ENCODE measurements at places on chromosomes 12 and 14.

- DNase-seq, result no peak
Measured at GRCh38 chr14:103830511-103831270, 16.7 kb downstream of the PPP1R13B start.

DNA sequence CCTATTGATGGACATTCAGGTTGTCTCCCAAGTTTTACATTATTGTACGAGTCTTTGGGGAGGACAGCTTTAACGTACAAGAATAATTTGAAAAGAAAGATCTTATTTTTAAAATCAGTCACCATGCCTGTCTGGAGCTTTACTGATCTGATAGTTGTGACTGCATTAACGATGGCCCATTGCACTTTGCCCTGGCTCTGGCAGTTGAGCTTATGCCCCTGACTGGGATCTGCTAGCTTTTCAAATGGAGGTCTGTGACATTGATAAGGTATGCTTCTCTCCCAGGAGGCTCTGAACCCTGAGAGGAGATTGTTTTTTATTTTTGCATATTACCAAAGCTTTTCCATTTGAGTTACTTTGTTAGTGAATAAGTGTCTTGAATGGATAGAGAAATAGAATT lies 17.9 kb upstream of the RAB3IP start:
- DNase-seq, result no peak

DNA sequence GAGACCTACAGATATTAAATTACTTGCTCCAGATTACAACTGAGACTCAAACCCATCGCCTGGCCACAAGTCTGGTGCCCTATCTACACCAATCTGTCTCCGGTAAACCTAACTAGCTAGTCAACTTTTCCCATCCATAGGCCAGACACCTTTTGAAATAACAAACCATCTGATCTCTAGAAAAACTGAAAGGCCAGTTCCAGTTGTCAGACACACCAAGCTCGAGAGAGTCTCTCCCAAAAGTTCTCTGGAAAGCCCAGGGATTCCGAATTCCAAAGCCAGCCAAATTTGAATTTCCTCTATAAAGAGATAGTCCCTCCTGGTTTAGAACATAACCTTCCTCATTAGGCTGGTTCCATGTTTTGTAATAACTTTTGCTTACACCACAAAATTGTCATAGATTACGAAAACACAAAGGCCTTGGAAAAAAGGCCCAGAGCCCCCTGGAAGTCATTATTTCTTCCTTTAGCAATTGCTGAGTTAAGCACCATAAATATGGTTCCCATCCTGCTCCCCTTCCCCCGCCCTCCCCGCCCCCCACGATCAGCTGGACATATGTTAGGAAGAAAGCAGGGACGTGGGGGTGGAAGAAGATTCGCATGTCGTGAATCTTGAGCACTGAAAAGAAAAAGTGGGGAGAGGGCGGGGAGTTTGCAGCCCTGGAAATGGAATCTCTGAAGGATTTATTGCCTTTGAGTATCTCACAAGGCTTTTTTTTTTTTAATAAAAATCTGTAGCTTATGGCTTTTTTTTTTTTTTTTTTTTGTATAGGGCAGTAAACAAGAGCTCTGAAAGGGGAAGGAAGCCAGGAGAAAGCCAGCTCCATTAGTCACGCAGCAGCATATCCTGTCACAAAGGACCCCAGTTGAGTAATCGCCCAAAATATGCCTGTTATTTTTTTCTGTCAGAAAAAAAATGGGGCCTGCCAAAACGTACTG lies 110.4 kb downstream of the ZFP36L1 start:
- no peak for DNase-seq

DNA sequence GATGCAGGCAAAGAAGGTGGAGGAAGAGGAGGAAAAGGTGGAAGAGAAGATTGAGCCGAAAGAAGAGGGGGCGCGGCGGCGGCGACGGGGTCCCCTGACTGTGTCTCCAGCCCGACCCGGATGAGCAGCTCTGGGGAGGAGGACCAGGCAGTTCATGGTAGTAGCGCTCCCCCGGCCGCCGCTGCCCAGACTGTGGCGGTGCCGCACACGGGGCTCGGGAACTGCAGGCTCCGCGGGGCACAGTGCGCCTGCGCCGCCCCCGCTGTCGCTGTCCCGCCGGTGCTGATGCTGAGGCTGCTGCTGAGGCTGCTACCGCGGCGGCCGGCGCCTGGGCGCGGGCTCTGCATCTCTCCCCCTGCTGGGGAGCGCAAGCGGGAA lies at the start of gene KCNH5:
KCNH5 (minus strand) TSS at position 225 of the 378 bp plus-strand sequence. CDS start 272 bp downstream, outside the sequence.
- DNase-seq, result no peak

DNA sequence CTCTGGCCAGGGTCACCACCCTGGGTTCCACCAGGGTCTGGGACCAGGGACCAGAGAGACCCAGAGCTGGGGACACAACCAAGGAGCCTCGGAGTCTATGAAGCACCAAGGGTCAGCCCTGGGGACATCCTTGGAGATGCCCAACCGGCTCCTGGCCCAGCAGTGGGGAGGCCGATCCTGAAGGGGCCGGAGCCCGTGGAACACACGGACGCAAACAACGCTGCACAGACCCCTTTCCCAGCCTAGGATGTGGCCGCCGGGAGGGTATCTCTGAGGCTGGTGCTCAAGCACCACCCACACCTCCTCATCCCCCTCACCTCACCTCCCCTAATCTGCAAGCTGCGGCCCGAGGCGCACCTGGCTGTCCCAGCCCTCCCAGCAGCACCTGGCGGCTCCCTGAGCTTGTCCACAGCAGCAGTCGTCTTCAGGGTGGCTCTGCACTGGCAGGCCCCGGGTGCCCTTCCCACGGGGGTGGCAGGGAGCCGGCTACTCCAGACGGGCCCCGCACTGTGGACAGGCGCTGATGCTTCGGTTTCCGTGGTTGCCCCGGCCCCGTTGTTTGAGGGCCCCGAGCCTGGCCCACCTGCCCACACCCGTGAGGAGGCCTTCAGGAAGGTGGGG lies 146.8 kb upstream of the C14orf180 start:
- no peak for DNase-seq

GRCh38 chr12:647385-648085 lies 15.7 kb downstream of the NINJ2 start:
- DNase-seq, result no peak

DNA sequence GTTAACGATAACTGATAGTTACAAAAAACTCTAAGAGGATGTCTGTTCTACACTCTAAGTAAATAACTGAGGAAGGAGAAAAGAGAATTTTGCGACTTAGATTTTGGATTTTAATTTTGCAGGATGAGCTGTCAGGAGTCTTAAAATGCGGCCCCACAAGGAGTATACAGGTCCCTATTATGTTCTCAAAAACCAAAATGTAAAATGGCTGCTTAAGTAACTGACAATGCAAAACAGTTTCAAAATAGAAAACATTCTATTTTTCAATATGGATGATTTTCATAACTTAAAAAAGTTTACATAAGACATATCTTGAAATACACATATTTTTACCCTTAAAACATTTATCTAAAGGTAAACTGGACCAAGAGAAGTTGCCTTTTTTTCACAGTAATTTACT lies 2.6 kb downstream of the CD69 start:
- no peak for DNase-seq

GRCh38 chr14:96363751-96364336 lies 518 bp downstream of the GSKIP start:
- no peak for DNase-seq

GRCh38 chr14:65302571-65303189 lies 109.8 kb upstream of the FUT8 start:
- DNase-seq, result peak; percentile 38

DNA sequence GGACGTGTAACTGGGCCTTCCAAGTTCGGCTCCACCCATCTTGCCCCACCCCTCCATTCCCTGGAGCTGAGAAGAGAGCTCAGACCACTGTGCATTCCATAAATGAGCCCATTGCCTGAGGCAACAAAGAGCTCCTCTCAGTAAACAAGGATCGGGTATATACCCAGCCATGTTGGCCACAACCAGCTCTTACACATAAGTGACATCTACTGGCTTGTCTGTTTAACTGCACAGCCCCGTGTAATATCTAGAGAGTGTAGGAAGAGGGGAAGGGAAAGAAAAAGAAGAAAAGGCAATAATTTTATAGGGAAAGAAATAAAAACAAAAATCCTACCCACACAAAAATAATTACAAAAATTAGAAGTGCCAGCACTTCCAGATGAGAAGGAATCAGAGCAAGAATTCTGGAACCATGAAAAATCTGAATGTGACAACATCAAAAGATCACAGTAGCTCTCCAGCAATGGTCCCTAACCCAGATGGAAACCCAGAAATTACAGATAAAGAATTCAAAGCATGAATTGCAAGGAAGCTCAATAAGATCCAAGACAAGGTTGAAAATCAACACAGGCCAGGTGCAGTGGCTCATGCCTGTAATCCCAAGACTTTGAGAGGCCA lies 308.1 kb downstream of the RPAP3 start:
- DNase-seq, result peak; percentile 52

DNA sequence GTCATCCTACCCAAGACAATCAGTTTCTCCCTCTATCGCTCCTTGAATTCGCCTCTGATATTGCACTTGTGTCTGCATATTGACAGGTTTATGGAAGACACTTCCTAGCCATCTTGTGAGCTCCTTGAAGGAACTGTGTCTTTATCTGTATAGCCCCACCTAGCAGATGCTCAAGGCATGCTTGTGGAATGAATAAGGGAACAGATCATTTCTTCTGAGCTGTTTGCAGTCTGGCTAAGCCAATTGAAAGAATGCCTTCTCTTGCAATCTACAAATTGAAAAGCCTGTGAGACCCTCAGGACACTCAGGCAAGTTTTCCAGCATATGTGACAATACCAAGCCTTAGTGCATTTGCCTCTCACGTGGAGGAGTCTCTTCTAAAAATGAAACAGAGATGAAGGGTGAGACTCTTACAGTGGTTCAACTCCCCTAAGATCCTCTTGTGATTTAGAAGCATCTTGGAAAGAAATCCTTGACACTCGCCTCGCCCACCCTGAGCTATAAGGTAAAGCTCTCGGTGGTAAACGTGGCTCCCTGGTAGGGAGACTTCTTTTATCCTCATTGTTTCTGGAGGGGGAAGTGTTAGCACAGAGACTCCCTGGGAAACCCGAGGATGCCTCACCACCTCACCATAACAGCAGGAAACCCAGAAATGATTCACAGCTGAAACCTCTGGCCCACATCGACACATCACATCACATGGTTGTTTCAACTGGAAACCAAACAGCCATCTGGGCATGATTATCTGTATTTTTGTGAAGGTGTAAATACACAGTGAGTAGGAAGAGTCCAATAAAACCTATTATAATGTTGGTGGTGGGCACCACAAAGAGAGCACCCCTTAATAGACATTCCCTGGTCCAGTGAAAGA lies 112.3 kb upstream of the BCL2L14 start:
- DNase-seq, result no peak

DNA sequence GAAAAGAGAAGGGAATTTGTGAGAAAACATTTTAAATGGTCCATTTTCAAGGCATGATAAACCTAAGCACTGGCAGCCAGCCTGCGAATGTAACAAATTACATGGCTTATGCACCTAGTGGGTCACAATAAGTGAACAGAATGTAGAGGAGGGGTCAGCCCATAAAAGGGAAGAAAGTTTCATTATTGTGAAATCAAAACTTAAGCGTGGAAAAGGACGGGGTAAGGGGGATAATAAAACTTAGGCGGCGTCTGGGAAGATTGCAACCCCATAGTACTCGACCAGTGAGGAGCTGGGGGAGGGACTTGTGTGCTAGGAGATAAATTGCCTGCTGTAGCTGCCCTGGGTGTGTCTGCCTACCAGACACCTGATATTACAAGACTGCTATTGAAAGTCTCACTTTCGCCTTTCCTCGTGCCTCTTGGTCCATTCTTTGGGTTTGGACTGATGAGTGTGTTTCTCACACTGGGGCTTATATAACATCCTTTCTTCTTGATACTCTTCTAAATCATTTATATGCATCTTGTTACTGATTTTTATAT lies 40.6 kb downstream of the ZDHHC17 start:
- DNase-seq, result no peak

DNA sequence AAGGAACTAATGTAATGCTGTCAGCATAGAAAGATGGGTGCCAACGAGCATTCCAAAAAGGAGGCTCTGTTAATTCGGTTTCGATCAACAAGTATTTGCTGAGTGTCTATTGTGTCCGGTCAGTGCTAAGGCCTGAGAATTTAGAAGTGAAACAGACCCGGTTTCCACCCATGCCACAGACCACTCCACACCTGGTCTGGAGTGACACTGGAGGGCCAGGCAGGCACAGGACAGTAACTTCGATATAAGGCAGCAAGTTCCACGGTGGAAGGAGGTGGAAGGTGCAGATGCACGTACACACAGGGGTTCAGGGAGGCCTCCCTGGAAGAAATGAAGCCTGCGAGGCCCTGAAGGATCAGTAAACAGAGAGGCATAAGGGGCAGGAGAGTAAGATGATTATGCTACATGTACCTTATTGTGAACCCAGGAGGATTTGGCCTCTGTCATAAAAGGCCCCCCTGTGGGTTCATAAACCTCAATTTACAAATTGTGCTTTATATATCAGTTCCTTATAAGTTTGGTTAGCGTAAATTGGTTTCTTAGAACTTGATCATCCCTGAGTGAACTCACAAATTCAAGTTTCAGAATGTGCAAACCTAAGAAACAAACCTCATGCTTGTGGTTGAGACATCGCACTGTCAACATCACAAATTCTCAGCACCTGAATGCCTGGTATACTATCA lies 25.9 kb downstream of the SSH1 start:
- DNase-seq, result no peak

DNA sequence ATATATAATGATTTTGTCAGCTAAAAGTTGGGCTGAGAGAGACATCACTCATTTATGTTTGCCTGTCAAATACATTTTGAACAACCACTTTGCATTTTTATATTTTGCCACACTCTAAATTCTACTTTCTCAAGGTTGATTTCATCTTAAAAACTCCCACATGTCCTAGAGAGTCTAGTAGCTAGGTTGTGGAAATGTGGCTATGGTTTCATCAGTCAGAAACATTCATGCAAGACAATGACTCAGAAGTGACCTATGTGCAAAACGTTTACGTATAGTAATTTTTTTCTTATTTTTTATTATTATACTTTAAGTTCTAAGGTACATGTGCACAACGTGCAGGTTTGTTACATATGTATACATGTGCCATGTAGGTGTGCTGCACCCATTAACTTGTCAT lies 27.4 kb upstream of the PRKD1 start:
- no peak for DNase-seq
